ENCODE measurements at places on chromosomes 6 and 20.

DNA sequence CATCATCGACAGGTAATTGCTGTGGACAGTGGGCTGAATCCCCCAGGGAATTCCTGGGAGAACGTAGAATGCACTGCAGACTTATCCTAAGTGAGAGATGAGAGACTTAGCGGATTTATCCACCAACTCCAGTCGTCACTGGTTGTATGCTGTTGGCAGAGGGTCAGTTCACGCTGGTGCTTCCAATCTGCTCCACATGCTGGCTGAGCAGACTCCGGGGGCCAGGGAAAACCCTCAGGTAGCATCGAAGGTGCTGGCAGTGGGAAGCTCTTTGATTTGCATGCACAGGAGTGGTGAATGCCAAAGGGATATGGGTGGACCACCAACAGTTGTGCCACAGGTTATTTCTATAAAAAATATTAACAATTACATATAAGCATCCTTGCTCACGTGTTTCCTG is 20.2 kb downstream of the TTLL9 start:
- H3K27me3 ChIP-seq: peaks cover 2% of the 10 kb centered on the region
- H3K36me3 ChIP-seq: no peaks in the 10 kb centered on the region
- no peaks in the 10 kb centered on the region for H3K4me1 ChIP-seq
- no peak for DNase-seq
- H3K27ac ChIP-seq: no peak overlapping the region

DNA sequence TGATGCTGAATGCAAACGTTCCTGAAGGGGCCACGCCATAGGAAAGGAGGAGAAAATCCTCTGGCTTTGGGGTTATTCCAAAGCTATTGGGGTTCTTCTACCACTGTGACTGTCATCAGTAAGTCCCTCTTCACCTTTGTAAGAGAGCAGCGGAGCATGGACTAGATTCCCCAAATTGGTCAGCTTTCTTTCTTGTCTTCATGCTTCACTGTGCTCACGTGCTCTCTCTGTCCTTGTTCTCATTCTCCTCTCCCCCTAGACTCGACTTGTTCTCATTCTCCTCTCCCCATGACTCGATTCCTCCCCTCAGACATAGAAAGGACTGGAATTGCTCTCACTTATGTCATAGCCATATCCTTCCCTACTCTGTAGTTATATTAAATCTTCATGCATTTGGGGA is 54.8 kb upstream of the ADGRG6 start:
- no peak for DNase-seq
- H3K27me3 ChIP-seq: no peaks in the 10 kb centered on the region
- H3K4me3 ChIP-seq: no peak overlapping the region

DNA sequence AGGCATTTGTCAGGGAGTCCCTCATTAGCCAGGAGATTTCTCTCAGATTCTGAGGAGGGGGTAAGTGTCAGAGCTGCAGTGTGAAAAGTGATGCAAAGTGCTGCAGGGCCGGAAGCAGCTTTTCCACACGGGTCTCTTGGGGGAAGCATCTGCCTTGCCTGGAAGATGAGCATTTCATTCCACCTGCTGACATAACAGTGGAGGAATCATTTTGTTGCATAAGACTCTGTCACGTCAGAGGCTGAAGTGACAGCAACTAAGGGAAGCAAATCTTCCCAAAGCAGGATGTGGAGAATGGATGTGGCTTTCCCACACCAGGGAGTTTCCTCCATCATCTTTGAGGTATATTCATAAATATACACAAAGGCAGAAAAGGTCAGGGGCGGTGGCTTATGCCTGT is 22.8 kb downstream of the DCBLD1 start:
- no peaks in the 10 kb centered on the region for H3K36me3 ChIP-seq
- H3K4me1 ChIP-seq: no peaks in the 10 kb centered on the region
- no peak for DNase-seq
- no peaks in the 10 kb centered on the region for H3K27me3 ChIP-seq
- H3K27ac ChIP-seq: no peak overlapping the region
- no peak overlapping the region for H3K4me3 ChIP-seq

- no peaks in the 10 kb centered on the region for H3K27me3 ChIP-seq
- peaks cover 11% of the 10 kb centered on the region for H3K4me1 ChIP-seq
- no peaks in the 10 kb centered on the region for H3K36me3 ChIP-seq
- DNase-seq: no peak
These were observed 7.1 kb downstream of the PEX6 start for GRCh38 chr6:42971746-42972327.

- peaks cover 47% of the 10 kb centered on the region for H3K36me3 ChIP-seq
- H3K4me1 ChIP-seq: peaks cover 11% of the 10 kb centered on the region
- peaks cover 10% of the 10 kb centered on the region for H3K27me3 ChIP-seq
- no peak overlapping the region for H3K27ac ChIP-seq
- no peak for DNase-seq
These were observed 50.9 kb downstream of the MYH7B start for GRCh38 chr20:35006531-35006971.

GRCh38 chr6:157790548-157791160 is 32.4 kb upstream of the SNX9 start:
- peaks cover 3% of the 10 kb centered on the region for H3K27me3 ChIP-seq
- DNase-seq: no peak
- H3K27ac ChIP-seq: no peak overlapping the region
- H3K4me3 ChIP-seq: no peak overlapping the region
- H3K4me1 ChIP-seq: no peaks in the 10 kb centered on the region
- H3K36me3 ChIP-seq: no peaks in the 10 kb centered on the region

DNA sequence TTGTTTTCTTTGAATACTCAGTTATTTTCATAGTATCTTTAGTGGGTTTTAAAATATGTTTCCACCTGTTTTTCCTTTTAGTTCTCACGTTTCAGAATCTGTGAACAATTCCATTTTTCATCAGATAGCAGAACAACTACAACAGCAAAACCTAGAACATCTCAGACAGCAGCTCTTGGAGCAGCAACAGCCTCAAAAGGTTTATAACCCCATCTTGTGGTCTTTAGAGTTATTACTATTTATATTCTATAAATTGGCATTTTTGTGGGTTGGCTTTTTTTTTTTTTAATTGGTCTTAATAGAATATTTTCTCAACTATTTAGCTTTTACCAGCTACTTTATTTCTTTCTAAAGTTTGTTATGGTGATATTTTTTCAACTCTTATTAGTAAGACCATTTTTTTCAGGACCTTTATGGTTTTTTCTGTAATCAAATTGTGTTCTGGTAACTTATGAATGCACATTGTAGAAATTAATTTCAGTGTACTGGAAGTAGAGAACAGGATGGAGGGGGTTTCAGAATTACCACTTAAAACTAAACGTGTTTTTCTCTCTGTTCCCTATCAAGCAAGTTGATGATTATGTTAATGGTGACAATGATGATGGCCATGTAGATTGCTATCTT is 72.2 kb downstream of the SCAF8 start:
- H3K4me1 ChIP-seq: peaks cover 12% of the 10 kb centered on the region
- no peak overlapping the region for H3K4me3 ChIP-seq
- peaks cover 13% of the 10 kb centered on the region for H3K36me3 ChIP-seq
- peak overlapping the region; percentile 74 for H3K27ac ChIP-seq
- H3K27me3 ChIP-seq: no peaks in the 10 kb centered on the region

DNA sequence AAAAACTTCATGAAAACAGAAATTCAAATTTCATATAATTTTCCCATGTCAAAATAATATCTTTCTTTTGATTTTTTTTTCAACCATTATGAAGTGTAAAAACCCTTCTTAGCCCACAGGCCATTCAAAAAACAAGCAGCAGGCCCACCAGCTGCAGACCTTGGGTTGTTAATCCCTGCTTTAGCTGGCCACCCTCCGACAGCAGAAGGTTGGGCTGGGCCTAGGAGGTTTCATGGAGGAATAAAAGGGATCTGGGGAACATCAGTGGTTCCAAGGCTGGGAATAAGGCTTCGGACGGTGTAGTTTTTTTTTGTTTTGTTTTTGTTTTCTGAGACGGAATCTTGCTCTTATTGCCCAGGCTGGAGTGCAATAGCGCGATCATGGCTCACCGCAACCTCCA is 3.6 kb upstream of the HSP90AB1 start:
- H3K27ac ChIP-seq: no peak overlapping the region
- H3K4me3 ChIP-seq: no peak overlapping the region
- peaks cover 25% of the 10 kb centered on the region for H3K27me3 ChIP-seq
- no peaks in the 10 kb centered on the region for H3K36me3 ChIP-seq
- no peak for DNase-seq

Measured in immature natural killer cell (primary cell).